ENCODE measurements at places on chromosomes 2 and 18.

DNA sequence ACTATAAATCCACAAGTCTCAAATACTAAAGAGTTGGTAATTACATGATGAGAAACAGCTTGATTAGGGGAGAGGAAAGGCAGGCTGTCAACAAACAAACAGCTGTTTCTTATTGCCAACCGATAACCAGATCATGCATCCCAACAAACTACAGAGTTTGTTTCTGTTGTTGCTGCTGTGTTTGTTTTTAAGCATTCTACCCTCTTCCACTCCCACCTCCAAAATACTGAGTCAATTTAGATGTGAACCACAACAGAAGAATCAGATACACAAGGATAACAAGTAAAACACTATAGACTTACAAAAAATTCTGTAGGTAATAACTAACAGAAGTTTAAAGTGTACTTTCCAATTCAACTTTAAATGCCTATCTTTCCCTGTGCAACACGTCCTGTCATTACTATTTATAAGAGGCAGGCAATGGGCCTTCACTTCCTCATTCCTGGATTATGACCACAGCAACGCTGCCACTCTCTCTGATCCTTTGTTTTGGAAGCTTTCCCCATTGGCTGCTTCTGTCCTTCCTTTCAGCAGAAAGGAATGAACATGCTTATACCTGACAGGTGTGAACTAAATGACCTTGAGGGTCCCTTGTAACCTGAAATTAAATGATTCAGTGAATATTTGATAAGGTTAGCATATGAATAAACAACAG is 152.0 kb downstream of the SRBD1 start:
- peak; percentile 7 for DNase-seq

- DNase-seq, result no peak
Measured at GRCh38 chr2:208010506-208010905, 14.8 kb downstream of the PLEKHM3 start.

- no peak for DNase-seq
Measured at GRCh38 chr18:37362158-37362890, 203.3 kb downstream of the CELF4 start.

DNA sequence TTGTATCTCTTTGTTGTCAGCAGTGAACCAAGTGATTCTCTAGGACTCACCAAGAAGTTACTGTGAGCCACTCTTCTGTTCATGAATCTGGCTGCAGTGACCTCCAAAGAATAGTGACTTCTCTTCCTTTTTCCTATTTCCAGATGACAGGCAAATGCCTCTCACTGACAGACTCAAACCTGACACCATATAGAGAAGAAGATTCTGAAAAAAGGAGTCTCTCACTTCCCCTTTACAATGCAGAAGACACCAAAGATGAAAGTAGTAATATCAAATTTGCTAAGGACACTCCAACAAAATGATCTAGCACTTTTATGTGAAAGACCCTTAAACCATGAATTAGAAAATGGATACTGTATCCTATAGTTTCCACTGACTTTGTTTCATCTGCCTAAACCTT is 44.4 kb upstream of the SETBP1 start:
- DNase-seq, result no peak

DNA sequence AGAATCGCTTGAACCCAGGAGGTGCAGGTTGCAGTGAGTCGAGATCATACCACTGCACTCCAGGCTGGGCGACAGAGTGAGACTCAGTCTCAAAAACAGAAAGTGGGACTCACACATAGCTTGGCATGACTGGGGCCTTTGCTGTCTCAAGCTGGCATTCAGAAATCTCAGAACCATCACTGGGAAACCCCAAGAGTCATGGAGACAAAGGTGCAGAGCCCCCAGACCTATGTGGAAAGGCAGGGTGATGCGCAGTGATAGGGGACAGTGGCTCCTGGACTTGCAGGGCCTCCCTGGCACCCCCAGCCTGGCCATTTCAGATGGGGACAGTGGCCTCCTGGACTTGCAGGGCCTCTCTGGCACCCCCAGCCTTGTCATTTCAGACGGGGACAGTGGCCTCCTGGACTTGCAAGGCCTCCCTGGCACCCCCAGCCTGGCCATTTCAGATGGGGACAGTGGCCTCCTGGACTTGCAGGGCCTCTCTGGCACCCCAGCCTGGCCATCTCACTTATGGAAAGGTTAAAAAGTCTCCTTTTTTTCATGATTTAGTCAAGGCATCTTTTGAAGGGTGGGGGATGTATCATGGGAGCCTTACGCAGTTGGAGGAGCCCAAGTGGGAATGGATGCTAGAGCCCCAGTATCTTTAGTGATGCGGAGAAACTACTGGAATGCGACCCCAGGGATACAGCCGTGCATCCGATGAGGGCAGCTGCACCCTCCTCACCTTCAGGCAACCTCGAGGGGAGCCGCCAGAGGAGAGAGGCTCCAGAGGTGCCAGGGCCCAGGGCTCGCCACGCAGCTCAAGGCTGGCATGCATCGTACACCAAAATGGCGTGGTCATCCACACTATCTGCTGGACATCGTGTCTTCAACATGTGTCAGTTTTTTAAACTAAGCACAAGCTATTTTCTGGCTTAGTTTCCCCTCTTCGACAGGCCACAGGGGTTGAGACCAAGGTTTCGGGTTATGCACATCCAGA is 30.5 kb downstream of the ZNF516 start:
- no peak for DNase-seq

DNA sequence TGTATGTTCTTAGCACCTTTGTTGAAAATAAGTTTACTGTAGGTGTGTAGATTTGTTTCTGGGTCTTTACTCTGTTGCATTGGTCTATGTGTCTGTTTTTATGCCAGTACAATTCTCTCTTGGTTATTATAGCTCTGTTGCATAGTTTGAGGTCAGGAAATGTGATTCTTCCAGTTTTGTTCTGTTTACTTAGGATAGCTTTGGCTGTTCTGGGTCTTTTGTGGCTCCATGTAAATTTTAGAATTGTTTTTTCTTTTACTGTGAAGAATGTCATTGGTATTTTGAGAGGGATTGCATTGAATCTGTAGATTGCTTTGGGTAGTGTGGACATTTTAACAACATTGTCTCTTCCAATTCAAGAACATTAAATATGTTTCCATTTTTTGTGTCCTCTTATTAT is 69.1 kb downstream of the ANKRD62 start:
- no peak for DNase-seq

DNA sequence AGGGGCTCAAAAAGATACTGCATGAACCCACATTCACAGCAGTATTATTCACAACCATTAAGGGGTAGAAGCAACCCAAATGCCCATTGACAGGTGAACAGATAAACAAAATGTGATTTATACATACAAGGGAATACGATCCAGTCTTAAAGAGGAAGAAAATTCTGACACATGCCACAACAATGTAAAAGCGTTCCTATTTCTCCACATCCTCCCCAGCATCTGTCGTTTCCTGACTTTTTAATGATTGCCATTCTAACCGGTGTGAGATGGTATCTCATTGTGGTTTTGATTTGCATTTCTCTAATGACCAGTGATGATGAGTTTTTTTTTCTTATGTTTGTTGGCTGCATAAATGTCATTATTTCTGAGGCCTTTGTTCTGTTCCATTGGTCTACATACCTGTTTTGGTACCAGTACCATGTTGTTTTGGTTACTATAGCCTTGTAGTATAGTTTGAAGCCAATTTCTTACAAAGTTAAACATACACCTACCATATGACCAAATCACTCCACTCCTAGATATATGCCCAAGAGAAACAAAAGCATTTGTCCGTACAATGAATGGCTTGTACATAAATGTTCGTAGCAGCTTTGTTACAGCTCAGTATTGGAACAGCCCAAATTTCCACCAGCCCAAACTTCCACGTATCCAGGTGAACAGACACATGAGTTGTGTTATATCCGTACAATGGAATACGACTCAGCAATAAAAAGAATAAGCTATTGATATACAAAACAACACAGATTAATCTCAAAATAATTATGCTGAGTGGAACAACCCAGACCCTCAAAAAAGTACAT is 85.1 kb downstream of the TMEM131 start:
- no peak for DNase-seq

DNA sequence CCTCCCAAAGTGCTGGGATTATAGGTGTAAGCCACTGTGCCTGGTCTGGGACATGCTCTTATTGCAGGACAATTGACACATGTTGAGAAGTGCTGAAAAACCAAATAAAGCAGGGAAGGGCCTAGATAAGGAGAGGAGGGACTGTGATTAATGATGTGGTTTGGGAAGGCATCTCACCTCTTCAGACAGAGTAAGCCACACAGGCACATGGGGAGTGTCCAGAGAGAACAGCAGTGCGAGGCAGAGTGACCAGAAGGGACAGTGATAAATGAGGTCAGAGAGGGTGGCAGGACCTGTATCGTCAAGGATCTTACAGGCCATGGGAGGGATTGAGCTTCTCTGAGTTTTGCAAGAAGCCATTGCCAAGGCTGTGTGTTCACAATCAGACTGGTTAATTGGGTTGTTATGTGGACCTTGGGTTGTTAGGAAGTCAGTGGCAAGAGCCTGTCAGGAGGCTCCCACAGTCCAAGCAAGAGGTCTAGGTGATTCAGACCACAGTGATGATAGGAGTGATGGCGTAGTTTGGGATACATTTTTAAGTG is 58.5 kb downstream of the EIF5B start:
- no peak for DNase-seq

DNA sequence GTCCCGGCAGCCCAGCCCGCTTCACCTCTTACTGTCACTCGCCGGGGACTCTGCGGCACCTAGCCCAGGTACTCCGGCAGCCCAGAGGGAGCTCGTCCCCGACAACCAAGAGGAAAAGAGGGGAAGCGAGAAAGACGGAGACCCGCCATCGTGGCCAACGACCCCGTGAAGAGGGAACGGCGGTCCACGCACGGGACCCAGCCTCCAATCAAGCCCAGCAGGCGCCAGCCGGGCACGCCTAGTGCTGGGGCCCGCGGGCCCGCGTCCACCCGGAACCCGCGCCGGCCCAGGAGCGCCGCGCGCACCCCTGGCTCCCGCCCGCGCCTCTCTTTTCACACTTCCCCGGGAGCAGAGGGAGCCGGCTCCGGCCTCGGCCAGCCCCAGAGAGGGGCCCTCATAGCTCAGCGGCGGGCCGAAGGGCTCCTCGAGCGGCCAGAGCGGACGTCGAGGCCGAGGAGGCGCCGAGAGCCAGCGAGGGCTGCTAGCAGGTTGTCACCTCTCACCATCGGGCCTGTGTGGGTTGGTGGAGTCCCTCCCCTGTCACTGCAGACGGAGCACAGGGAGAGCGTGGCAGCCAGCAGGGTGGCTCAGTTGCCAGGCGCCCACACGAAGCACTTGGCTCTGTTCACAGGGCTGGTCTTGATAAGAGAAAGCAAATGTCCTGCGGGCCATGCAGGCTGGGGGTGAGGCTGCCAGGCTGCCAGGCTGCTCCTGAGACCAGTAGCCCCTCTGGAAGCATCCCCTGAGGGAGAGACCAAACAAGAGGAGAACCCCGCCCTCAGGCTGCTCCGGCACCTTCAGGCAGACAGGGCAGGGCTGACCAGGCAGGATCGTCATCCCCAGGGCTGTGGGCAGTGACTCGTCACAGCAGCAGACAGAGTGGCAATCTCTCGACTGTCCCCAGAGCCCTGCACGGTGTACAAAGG is 36.9 kb upstream of the KLF11 start:
- DNase-seq, result no peak

DNA sequence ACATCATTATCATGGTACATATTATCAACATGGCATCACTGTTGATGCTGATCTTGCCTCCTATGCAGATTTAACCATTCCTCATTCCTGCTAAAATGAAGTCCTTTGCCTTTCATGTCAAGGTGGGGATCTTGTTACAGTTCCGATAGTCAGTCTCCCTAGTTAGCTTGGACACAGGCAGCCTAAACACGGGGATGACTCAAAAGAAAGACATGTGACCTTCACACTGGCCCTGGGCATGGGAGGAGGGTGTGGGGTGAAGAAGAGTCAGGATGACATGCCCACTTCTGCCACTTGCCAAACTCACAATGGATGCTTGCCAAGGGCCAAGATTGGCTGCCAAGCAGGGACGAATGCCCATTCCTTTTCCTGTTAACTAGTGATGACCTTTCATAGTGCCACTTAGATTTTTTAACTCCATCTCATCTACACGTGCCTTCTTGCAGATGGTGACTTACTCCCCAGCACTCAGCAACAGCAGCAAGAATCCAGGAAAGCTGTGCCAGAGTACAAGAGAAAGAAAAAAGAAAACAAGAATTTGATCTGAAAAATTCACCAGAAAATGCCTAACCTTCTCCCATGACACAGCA is 13.9 kb upstream of the SLC1A4 start:
- DNase-seq, result no peak

- DNase-seq, result no peak
Measured at GRCh38 chr2:198326431-198326830, 522.0 kb downstream of the PLCL1 start.

DNA sequence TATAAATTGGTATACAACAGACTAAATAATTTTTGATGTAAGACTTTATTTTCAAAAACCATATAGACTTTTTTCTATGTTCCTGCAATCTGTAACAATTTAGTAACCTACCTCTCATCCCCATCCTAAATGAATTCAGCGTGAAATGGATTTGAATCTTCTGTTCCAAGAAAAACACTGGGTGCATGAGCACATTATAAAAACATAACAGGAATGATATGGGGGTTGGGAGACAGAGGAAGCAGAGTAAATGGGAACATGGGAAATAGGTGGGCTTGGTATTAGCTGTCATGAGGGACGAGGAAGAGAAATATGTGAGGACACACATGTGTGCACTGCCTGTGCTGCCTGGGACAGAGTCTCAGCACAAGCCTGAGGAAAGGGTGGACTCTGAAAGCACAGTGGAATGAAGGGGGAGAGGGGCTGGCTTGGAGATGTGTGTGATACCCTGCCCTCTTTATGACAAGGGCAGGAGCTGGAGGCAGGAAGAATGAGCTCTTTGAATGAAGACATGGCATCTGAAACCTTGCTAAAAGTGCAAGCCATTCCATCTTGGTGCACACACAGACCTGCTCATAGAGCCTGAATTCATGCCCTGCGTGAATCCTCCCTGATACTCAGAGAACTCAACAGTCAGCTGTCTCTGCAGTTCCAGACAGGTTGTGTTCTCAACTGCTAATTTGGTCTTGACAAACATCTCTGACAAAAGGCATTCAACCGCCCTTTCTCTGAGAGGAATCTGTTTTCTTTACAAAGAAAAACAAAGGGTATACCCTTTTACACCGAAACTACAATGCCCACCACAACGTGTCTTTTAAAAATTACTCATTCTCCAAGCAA is 66.6 kb downstream of the EPB41L3 start:
- no peak for DNase-seq

DNA sequence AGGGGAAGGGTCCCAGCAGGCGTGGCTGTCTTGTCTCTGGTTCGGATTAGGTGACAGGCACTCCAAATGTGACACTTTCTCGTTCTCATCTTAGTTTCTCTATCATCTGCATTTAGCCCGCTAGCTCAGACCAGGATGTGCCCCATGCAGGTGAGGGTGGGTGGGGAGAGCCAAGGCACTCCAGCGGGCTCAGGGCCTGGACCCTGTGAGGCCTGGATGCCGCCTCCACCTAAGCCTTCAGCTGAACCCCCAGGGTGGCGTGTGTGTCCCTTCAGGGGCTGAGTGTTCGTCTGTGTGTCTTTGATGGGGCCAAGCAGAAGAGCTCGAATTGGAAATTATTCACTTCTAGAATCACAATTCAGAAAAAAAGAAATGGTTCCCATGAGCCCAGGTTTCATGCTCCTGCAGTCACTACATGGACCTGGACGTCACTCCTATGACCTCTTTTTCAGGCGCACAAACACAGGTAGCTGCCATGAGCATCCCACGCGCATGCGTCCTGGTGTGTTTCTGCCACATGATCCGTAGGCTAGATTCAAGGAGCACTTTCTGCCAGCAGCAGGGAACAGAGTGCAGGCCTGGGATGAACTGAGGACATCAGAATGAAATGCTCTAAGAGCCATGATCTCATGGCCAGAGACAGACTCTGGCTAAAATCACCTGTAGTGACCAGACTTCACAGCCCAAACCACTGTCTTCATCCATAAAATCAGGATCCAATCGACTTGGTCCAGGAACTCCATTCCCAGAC is 25.8 kb downstream of the CIDEA start:
- DNase-seq, result no peak

- no peak for DNase-seq
Measured at GRCh38 chr18:44851856-44852621, 171.4 kb downstream of the SETBP1 start.

Measured in RKO (cell line).